ENCODE measurements at places on chromosomes 5 and 9.

DNA sequence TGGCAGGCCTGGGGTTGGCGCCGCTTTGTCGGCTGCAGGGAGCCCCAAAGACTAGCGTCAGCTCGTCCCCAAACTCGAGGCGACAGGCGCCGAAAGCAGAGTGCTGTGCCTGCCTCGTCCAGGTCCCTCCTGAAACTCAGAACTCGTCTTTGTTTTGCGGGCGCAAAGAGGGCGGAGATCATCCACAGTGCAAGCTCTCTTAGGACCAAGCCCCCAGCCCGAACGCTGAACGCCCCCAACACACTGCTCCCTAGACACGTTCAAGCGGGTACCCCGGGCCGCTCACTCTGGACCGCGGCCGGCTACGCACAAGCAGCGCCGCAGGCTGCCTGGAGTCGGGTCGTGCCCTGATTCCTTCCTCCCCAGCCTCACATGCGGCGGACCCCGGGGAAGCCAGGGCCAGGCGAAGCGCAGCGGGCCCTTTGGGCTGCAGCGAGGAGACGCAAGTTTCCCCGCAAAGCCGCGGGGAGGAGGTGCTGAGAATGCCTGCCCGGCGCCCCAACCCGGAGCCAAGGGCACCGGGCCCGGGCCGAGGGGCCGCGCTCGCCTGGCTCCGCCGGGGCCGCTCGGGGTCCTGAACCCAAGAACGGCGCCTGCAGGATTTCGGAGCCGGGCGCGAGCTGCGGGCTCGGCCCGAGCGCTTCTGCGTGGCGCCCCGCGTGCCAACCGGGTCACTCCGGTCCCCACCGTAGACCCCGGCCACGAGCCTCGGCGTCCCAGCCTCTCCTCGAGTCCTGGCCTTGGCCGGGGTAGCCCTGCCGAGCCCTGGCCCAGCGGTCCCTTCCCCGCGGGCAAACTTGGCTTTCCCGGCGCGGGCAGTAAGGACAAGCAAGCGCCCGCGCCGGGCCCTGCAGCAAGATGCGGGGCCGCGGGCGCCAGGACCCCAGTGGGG lies 738 bp downstream of the FSTL4 start:
- DNase-seq, result no peak

GRCh38 chr5:84606784-84607183 lies 222.1 kb upstream of the EDIL3 start:
- no peak for DNase-seq

GRCh38 chr5:139895647-139896046 lies 100.0 kb downstream of the PSD2 start:
- DNase-seq, result peak; percentile 43

- DNase-seq, result no peak
Observed at GRCh38 chr9:115250621-115251032, 132.7 kb upstream of the TNC start.

DNA sequence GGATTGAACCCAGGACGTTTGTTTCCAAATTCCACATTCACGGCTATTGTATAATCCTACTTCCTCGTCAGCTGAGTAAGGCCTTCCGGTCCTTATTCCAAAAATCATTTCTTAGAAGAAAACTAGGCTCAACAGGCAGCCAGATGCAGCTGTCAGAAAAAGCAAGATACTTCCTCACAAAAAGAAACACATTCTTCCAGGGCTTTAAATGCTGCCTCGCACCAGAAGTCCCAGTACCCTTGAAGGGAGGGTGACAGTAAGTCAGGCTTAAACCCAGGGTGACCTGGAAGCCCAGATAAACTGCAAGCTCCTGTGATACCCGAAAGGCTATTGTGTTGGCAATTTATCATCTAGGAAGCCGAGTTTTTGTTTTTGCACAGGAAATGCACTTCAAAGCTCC lies 414.0 kb downstream of the NFIB start:
- no peak for DNase-seq

DNA sequence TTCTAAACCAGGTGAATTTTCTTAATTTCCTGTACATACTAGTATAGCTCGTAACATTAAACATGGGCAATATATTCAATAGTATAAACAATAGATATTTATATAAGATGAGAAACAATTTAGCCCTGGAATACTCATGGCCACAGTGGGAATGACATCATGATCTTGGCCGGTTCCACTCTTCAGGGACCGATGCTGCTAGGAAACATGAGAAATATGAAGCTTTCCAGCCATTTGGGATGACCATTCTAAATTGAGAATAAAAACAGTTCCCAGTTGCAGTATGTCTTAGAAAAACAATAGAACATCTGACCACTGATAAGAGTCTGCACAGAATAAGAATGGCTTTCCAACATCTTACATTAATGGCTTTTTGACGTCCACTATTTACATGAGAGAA lies 33.3 kb upstream of the SLCO6A1 start:
- DNase-seq, result no peak

GRCh38 chr5:73302797-73303147 lies 129.8 kb downstream of the TMEM174 start:
- no peak for DNase-seq

DNA sequence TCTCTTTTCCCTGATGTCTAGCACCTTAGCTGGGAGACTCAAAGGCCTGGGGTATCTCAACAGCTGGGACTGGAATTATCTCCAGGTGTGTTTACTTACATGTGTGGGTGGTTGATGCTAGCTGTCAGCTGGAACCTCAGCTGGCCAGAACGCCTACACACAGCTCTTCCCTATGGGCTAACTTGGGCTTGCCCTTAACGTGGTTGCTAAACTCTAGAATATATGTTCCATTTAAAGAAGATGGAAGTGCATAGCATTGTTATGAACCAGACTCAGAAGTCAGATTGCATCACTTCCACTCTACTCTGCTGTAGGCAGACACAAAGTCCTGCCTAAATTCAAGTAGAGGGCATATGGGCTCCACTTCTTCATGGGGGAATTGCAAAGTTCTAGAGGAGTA lies 29.3 kb downstream of the SGCD start:
- no peak for DNase-seq

- DNase-seq, result no peak
Observed at GRCh38 chr5:131634238-131634637, 791 bp downstream of the RAPGEF6 start.

DNA sequence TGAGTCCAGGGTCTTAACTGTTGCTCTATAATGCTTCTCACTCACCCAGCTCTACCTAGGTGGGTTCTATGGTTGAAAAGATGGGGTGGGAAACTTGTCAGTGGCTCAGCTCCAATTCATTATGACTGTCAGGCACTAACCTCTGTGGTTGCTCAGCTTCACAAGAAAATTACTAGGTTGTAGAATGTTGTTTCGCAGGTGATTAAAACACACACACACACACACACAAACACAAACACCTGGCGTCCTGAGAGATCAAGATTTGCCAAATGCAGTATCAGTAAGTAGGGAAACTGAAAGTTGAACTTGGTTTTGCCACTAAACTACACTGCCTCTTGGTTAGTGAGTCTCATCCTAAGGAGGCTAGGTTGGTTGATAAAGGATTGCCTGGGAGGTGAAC lies 2.8 kb downstream of the MCCC2 start:
- DNase-seq, result no peak

GRCh38 chr5:87311405-87312279 lies 44.0 kb downstream of the RASA1 start:
- no peak for DNase-seq

DNA sequence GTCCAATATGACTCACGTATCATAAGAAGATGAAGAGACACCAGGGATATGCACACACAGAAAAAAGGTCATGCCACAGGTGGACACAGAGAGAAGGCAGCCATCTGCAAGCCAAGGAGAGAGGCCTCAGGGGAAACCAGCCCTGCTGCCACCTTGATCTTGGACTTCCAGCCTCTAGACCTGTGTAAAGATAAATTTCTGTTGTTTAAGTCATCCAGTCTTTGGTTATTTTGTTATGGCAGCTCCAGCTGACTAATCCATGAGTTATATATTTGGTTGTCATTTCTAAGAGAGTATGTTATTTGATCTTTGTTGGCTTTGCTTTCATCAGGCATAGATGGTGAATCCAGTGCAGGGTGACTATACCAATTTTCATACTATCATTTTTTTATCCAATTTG lies 130.2 kb upstream of the DAP start:
- no peak for DNase-seq

DNA sequence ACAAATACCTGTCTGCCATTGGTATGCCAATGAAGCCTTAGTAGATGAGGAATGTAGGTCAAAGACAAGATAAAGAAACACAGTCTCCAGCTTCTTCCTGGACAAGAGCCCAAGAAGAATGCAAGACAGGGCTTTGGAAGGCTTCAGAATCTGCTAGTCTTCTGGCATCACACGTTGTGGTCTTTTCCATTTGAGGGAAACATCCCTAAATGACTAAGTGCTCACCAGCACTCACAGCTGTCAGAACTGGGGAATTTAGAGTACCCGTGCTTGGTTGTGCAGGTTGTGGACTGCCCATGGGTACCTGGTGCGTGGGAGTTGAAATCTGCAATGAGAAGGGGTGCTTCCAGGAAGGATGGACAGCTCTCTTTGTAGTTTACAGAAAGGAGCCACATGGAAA lies 27.1 kb upstream of the NFIB start:
- no peak for DNase-seq

GRCh38 chr5:179606071-179606909 lies 17.2 kb downstream of the HNRNPH1 start:
- DNase-seq, result no peak

GRCh38 chr5:34026089-34026761 lies 16.8 kb downstream of the C1QTNF3 start:
- no peak for DNase-seq

GRCh38 chr5:123819833-123820232 lies 307.9 kb downstream of the CSNK1G3 start:
- DNase-seq, result no peak

GRCh38 chr5:157088342-157088990 lies 20.4 kb downstream of the HAVCR2 start:
- no peak for DNase-seq

DNA sequence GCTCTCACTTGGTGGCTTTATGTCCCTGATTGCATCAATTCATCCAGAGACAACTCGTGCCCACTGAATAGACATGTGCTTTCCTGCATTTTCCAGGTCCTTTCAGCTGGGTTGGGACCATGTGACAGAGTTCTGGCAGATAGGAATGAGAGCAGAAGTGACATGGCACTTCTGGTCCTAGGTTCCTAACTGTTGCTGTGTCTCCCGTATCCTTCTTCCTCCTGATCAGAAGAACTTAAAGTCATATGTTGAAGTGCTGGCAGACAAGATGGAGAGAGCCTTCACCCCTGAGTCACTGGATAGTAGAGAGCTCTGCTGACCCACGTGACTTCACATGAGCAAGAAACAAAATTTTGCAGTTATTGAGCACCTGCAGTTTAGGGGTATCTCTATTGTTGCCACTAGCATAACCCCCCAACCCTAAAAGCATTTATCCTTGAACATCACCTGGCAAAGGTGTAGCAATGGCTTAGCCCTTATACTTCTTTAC lies 80.0 kb downstream of the NREP start:
- no peak for DNase-seq

GRCh38 chr5:65320250-65320649 lies 161.5 kb downstream of the ADAMTS6 start:
- DNase-seq, result no peak

GRCh38 chr9:68522954-68523353 lies 17.7 kb downstream of the TMEM252 start:
- no peak for DNase-seq

DNA sequence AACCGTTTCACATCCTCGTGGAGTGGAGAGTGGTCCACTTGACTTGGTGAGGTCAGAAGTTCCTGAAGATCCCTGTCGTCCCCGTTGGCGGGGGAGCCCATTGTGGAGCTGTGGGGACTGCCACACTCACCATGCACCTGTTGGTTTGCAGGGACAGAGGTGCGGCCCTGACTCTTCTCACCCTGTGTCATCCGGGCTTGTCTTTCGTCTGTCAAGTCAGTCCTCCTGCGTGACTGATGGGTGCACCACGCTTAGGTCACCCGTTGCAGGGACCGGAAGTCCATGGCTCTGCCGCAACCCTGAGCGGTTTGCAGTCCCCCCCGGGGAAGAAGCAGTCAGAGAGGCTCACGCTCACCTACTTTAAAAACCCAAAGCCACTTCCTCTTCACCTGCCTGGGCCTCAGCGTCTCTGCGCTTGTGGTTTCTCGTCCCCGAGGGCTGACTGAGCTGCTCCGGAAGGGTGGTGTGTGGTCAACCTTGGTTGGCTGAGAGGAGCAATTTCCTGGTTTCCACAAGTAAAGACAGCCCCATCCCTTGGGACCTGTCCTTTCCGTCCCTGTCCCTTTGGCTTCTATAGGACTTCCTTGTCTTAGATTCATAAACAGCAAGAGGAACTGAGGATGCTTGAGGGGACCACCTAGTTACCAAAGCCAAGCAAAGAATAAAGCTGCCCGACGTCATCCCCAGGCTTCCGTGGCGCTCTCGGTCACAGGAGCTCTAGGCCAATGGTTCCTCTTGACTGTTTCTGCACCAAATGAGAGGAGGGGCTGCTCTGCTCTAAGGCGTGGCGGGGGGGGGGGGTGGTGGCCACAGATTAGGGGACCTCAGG lies 53.2 kb downstream of the USP20 start:
- no peak for DNase-seq

DNA sequence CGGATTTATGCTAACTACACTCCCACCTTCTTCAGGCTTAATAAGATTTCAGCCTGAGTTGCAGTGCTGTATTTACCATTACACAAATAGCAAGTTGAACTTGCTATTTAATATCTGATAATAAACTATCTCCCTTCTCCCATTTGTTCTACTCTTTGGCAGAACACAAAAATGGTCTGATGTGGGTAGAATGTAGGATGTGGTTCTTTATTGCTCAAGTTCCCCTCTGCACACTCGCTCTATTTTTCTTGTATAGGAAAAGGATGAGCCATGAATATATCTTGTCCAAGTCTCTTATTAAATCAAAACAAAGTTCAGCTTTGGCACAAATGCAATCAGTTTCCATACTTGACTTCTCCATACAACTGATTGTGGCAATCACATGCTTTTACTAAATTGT lies 37.2 kb upstream of the KIF2A start:
- no peak for DNase-seq

GRCh38 chr5:146623666-146624065 lies 107.7 kb upstream of the GPR151 start:
- DNase-seq, result no peak

DNA sequence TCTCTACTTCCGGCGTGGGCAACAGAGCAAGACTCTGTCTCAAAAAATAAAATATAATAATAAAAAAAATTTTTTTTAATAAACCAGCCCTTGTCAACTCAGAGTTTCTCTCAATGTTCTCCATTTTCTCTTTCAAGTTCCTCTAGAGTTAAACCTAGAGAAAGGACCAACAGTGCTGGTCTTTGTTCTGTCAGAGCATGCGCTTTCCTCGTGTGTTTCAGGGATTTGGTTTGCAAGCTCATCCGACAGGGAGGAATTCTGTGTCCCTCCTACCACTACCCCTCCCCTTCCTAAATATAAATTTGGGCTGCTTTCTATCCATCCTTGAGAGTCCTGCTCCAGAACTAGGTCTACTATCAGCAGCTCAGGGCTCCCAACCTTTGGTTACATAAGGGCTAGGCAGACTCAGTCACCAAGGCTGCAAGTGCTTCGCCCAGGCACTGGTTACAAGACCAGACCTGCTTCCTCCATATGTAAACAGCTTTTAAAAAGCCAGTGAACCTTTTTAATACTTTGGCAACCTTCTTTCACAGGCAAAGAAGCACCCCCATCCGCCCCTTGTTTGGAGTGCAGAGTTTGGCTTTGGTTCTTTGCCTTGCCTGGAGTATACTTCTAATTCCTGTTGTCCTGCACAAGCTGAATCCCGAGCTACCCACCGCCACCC lies 13.5 kb downstream of the SETX start:
- peak; percentile 16 for DNase-seq

GRCh38 chr5:1568201-1568979 lies 44.6 kb upstream of the LPCAT1 start:
- DNase-seq, result no peak
